ENCODE measurements at places on chromosomes 4 and X.
A peak's percentile ranks its signal among the peaks of the same experiment; 100 is the strongest.

DNA sequence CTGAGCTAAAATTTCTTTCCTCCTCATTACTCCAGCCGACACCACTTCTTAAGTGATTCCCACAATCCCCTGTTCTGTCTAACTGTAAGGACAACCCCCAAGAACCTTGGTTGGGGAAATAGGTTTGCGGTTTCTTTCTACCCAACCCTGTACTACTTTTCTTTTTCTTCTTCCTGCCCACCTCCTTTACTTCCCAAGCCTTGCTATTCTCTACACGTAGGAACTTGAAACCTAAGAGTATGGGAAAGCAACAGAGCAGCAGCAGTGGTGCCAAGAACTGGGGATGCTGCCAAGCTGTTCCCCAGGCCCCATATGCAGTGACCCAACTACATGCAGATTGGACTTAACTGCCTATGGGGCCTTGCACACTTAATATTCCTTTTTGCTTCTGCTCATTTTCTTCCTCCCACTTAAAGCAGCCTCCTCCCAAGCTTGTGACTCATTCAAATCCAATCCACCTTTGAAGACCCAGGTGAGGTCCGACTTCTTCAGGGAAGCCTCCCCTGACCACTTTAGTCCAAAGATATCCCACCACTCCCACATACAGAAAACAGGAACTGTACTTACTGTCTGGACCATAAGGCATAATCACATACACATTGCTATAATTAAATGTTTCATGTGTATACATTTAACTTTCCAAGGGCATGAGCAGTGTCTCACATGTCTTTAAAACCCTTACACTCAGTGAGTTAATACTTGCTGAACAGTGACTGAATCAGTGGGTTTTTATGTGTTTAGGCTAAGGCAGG, 1.7 kb downstream of the FAM120C start:
- no peak for DNase-seq

DNA sequence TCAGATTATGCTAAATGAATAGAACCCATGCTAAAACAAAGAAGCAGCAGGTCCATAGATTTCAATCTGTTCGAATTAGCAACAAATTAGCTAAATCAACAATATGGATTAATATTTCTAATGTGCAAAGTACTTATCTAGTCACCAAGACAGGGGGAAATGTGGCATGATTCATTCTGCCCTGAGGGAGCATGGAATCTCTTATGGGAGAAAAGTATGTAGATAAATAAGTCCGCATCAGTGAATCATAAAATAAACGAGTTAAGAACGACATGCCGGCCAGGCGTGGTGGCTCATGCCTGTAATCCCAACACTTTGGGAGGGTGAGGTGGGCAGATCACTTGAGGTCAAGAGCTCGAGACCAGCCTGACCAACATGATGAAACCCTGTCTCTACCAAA, 102.1 kb downstream of the ANOS1 start:
- DNase-seq, result no peak

DNA sequence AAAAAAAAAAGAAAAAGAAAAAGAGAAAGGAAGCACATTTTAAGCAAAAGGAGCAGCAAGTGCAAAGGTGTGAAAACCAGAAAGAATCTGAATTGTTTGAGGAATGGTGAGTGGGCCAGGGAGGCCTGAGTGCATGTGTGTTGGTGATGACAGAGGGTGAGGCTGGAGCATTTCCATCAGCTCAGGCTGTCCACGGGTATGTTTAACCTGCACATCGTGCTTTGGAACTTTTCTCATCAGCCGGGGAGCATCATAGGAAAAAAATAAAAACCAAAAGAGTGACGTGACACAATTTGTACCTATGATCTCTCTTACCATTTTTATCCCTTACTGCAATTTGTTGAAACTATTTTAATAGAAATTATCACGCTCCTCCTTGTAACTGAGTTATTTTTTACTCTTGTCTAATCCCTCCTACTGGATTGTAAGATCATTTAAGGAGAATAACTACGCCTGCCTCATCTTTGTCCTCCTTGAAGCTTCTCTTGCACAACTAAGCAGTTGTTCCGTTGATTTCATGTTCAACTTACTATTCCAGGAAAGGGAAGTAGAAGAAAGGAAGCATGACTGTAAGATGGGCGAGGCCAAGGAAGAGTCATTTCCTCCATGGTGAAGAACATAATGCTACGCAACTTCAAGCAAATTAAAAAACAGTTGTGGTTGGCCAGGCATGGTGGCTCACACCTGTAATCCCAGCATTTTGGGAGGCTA, 7.0 kb downstream of the PALLD start:
- no peak for DNase-seq

DNA sequence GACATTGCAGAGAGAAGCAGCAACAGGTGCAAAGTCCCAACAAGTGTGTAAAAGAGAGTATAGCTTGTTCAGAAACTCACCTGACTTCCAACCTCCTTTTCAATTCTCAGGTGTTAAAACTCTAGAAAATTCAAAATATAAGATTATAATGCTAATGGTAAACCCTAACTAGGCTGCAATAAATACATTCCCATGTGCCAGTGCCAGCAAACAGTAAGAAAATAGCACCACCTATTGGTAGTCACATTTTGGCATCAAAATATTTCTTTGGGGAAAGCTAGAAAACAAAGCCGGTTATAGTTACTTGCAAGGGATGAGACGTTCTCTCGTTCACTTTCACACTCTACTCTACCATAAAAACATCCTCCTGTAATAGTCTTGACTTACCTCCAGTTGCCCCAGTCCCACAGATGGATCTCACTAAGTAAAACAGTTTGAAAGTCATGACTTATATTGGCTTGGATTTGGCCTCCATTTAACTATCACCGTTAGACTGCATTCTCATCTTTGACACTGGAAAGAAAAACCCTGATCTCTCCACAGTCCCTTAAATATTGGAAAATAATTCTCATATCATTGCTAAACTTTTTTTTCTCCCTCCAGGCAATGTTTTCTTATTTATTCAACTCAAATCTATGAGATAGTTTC, 9.6 kb downstream of the BMP3 start:
- DNase-seq, result no peak

DNA sequence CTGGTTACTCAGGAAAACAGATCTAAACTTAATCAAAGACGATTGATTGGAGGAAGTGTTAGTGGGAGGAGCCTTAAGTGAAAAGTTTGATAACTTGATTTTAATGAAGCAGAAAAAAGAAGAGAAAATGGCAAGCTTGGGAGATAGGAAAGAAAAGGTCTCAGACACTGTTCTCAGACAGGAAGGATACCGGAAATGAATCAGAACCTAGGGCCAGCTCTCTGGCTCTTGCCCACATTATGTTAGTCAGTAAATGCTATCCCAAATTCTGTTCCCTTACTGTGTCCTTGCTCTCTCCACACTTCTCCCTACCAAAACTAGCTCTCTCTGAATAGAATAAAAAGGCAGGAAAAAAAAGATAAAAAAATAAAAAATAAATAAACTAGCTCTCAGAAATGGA, 48.6 kb upstream of the TMEM164 start:
- DNase-seq, result no peak

GRCh38 chrX:38277136-38277535, 50.2 kb downstream of the RPGR start:
- no peak for DNase-seq

DNA sequence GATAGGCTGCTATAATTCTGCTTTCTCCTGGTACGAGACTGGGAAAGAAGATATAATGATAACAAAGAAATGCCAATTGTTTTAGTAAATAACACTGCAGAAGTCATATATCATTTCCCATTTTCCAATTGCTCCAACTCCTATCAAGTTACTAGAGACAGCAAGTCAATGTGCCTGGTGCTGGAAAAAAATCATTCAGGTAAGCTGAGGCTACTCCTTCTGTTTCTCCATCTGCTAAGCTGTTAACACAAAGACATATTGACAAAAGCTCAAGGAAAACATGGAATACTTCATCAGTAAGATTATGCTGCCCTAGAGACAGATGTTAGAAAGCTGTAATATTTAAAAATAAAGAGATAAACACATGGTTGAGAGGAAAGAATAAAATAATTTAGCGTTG, 10.0 kb downstream of the NAA11 start:
- no peak for DNase-seq

- no peak for DNase-seq
Observed at GRCh38 chrX:13401724-13402123, 81.9 kb upstream of the ATXN3L start.

DNA sequence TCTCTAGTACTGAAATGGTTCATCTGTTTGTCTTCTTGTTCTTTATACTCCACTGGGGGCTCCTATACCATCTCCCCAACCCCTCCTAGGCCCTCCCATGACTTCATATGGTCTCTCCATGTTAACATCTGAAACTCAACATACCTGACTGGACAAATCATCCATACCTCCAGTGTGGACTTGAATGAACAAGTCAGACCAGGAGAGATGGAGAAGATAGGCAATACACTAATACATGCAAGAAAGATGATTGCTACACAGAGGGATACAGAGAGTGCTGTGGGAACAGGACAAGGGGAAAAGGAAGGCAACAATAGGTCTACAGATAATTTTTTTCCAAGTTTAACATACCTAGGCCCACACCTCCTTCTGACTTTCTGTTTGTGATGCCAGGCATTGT, 175.1 kb downstream of the FHIP1A start:
- DNase-seq, result no peak

DNA sequence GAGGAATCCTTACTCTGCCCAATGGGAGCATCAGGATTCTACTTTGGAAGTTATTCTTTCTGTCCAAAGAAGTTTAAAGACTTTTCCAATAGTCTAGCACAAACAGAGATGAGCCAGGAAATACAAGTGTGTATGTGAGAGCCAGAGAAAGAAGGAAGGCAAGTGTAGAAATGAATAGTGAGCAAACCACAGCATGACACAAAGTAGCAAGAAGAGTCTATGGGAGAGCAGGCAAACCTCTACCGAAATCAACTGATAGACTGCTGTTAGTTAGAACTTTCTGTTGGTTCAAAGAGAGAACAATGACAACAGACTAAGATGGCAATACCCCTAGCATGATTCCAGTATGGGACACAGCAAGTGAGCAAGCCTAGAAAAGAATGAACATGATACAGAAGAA, 16.1 kb upstream of the GPR34 start:
- DNase-seq, result no peak

GRCh38 chrX:135403374-135403773, 18.4 kb upstream of the SMIM10L2A start:
- no peak for DNase-seq

GRCh38 chrX:97065973-97066372, 182.3 kb downstream of the RPA4 start:
- DNase-seq, result no peak

GRCh38 chr4:119080721-119081541, 54.7 kb upstream of the MYOZ2 start:
- no peak for DNase-seq

DNA sequence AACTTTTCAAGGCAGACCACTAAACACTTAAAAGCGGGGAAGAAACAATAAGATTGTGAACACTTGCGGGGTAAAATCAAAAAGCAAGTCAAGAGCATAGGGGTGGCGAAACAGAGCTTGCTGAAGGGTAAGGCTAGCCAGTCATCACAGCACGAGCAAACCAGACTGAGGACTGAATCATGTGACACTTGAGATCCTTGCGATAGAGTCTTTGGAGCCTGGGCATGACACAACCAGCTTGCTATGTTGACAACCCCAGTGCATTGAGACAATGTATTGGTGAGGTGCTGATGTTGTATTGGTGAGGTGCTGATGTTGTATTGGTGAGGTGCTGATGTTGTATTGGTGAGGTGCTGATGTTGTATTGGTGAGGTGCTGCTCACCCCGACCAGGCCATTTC, 72.3 kb downstream of the SLIT2 start:
- DNase-seq, result no peak

GRCh38 chr4:26331380-26331950, 10.7 kb downstream of the RBPJ start:
- DNase-seq, result no peak

DNA sequence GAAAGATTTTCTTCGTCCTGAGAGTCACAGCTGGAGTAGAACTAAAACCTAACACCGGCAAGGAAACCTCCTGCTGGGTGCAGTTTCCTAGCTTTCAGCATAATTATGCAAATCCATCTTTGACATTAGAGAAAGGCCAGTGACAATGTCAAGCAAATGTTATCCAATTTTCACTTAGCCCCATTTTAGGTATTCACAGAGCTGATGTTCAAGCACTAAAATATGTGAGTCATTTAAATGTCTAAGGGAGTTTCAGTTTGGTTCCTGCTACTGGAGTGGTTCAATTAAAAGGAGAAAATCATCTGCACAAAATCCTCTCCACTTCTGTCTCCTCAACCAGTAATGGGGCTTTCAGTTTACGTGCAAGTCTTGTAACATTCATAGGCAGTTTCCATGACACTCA, 37.1 kb upstream of the AMOT start:
- DNase-seq, result no peak

DNA sequence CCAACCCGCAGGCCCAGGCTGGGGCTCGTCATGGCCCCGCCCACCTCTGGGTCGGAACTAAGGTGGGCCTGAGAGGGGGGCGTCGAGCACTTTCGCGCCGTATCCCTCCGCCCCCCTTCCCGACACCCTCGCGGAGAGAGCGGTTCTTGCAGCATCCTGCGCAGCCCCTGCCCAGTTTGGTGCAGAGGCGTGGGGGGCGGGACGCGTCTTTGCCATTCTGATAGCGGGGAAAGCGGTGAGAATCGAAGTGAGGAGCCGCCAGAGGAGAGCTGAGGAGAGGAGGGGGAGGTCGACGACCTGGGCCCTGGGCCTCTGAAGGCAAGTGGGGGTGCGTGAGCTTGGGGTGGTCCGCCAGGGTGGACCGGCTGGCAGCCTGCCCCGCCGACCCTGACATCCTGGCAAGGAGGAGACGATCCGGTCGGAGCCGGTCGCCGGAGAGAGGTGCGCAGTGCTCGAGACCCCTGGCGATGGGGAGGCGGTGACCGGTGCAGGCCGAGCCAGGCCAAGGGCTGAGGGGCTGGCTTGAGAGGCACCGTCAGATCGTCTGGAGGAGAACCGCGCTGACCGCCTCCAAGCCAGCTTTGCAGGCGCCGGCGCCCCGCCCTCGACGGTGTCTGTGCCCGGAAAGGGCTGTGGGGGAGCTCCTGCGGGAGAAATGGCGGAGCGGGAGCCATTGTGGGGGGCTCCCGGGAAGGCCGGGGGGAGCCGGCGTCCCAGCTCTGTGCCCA, 25.5 kb downstream of the GPRASP3 start:
- peak; percentile 28 for DNase-seq

GRCh38 chr4:111788099-111788498, 357.2 kb upstream of the FAM241A start:
- DNase-seq, result no peak

GRCh38 chr4:151029537-151029936, 14.5 kb upstream of the LRBA start:
- peak; percentile 39 for DNase-seq

GRCh38 chr4:26450418-26450817, 39.9 kb downstream of the CCKAR start:
- DNase-seq, result no peak

DNA sequence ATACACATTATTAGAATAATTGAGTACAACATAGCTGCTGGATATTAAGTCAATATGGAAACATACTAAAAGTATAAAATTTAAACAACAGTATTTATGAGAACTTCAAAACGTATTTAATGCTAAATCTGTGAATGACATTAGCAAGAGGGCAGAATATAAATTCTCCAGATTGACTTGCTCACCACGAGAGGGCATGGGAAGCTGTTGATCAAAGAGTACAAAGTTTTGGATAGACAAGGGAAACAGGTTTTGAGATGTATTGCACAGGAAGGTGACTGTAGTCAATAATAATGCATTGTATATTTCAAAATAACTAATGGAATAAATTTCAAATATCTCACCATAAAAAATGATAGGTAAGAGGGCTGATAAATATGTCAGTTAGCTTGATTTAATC, 768.2 kb downstream of the CENPC start:
- no peak for DNase-seq

GRCh38 chr4:124833831-124834505, 121.4 kb upstream of the ANKRD50 start:
- no peak for DNase-seq
